Neural cell (in vitro differentiated cells): ENCODE measurements at places on chromosomes 1 and 21. TPM values are rescaled to one million over a fixed set of nuclear protein-coding genes. Genes with fewer than 3 reads are reported as not detected.

BARHL2 gene
- not detected in 2 replicates for polyA plus RNA-seq

HSD3B2 gene
- not detected in 2 replicates for polyA plus RNA-seq

ACKR1 gene
- 3.3 and 3.9 TPM in 2 replicates for polyA plus RNA-seq

ERICH3 gene
- 0.27 TPM in 1 of 2 replicates, not detected in the other for polyA plus RNA-seq

C1orf115 gene
- polyA plus RNA-seq: 0.42 and 0.88 TPM in 2 replicates

RAB3B gene
- polyA plus RNA-seq: 15.0 and 17.8 TPM in 2 replicates

MXRA8 gene
- polyA plus RNA-seq: 0.92 and 1.7 TPM in 2 replicates

EFNA3 gene
- polyA plus RNA-seq: 12.2 and 16.9 TPM in 2 replicates

KLHL12 gene
- polyA plus RNA-seq: 62.5 and 62.8 TPM in 2 replicates

MLLT11 gene
- 131 and 142 TPM in 2 replicates for polyA plus RNA-seq

F5 gene
- 0.10 TPM in 1 of 2 replicates, not detected in the other for polyA plus RNA-seq

KANK4 gene
- polyA plus RNA-seq: 0.25 and 0.34 TPM in 2 replicates

TLR5 gene
- not detected in 2 replicates for polyA plus RNA-seq
